Small intestine (tissue), 16 donors: ENCODE measurements at places on chromosomes 16 and 17.

DNA sequence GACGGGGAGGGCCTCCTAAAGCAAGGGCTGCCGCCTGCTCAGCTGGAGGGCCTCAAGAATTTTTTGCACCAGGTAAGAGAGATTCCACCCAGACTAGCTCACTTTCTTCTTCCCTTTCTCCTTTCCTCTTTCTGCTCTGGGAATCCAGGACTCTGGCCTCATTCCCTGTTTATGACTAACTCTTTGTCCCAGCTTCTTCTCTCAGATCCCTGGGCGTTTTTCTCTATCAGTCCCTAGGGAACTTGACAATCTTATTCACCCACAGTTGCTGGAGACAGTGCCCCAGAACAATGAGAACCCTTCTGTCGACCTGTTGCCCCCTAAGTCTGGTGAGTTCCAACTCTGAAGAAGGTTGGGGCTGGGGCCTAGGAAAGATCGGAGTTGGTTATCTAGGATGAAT is 15.6 kb downstream of the CNTROB start:
- no peak for DNase-seq

DNA sequence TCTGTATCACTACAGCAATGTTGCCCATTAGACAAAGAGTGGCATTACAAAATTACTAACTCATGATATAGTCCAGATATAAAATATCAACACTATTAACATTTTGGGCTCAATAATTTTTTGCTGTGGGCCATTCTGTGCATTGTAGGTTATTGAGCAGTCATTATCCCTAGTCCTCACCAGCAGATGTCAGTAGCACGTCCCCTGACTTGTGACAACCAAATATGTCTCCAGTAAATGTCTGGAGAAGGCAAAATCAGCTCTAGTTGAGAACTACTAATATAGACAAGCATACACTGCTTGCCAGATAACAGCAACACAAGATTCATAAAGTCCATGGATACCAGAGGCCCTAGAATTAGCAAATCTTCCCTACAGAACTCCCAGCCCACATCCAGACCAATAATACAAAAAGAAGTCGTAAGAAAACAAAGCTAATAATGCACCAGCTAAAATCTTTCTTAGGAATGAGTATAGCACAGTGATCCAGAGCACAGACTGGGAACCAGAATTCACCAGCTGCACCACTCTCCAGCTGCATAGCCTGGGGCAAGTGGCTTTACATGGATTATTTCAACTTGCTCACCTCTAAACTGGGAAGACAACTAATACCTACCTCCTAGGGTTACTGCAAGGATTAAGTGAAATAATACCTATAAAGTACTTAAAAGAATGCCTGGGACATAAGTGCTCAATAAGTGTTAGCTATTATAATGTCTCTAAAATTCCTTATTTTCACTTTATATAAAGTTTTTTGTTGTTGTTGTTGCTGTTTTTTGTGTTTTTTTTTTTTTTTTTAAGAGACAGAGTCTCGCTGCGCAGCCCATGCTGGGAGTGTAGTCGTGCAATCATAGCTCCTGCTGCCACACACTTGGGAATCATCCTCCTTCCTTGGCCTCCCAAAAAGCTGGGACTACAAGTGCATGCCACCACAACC is 23.7 kb downstream of the HELZ start:
- peak; percentile 62 for DNase-seq

GRCh38 chr17:7218166-7218565 is 1.5 kb downstream of the DLG4 start:
- DNase-seq, result no peak

DNA sequence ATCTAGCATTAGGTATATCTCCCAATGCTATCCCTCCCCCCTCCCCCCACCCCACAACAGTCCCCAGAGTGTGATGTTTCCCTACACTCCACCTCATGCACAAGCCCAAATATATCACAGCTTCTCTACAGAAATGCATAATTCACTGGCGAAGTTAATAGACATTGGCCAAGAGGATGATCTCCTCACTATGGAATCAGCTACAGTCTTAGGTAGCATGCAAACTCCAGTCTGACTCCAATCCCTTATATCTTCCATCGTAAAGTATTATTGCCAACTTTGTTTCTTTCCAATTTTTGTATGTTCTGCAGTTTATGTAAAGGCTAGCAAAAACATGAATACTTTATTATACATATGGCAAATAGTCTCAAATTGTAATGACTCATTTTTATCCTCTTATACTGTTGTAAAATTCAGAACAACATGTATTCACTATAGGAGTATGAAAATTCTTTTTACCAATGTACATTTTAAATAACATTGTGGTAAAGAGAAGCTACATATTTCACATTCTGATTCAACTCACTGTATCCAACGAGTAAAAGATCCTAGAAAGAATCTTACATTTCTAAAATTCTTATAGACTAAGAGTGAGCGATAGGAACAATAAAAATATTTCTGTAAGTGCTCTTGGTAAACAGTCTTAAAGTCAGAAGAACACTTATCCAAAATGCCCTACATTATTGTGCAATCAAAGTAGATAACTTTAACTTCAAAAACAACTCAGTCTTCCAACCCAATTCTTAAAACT is 871 bp downstream of the ABCA8 start:
- DNase-seq, result no peak

- DNase-seq, result no peak
These were observed 315.6 kb downstream of the SNX29 start for GRCh38 chr16:12291989-12292759.

DNA sequence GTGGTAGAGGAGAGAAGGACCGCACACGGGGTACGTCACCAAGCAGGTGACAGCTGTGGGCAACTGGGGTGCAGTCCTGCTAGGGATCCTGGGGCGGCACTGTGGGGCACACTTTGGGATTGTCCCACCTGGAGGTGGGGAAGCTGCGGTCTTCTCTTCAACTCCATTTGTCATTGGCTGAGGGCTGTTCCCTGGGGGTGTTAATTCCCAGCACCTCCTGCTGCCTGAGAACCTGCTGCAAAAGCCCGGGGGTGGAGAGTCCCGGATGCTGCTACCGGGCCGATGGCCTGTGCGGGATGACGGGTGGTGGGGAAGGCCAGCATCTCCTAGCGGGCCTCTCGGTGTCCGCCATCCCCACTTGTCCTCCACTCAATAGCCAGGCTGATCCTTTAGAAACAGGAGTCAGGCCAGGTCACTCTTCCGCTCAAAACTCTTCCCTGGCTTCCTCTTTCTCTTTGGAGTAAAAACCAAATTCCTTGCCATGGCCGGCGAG is 100.2 kb downstream of the CYLD start:
- DNase-seq, result no peak

- no peak for DNase-seq
These were observed 91.7 kb downstream of the TANGO6 start for GRCh38 chr16:68935008-68935407.

DNA sequence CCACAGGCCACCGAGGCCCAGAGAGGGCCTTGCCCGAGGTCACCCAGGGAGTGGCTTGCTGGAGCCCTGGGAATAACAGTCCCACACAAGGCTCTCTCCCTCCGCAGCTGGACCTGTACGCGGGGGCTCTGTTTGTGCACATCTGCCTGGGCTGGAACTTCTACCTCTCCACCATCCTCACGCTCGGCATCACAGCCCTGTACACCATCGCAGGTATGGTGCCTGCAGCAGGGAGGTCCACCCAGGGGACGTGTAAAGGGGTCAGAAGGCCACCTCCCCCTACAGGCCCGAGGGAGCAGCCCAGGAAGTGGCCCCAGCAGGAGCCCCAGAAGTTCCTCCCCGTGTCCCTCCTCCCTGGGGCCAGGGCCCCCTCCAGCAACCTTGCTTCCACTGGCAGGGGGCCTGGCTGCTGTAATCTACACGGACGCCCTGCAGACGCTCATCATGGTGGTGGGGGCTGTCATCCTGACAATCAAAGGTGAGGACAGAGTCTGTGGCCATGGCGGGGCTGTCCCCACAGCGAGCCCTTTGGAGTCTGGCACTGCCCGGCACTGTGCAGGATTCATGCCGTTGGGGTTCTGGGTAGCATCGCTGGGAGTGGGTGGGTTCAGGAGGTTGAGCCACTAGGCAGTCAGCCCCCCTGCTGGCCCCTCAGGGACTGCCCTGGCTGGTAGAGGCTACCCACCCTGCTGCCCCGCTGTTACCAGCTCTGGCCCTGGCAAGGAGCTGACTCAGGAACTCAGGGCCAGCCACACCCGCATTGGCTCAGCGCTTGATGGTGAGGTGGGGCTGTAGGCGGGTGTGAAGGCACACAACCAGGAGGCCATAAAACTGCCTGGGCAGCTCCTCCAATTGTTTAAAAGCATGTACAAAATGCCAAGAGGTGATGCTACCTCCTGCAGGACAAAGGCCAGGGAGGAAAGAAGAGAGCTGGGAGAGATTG is 17.3 kb downstream of the SLC5A10 start:
- DNase-seq, result peak; percentile 87

- DNase-seq, result no peak
These were observed 1.1 kb upstream of the PIK3R6 start for GRCh38 chr17:8868529-8868951.

GRCh38 chr17:40148527-40148926 is 8.2 kb downstream of the CASC3 start:
- DNase-seq, result no peak
